ENCODE measurements at places on chromosomes 1 and 21. TPM values are rescaled to one million over a fixed set of nuclear protein-coding genes. Genes with fewer than 3 reads are reported as not detected.

DNA sequence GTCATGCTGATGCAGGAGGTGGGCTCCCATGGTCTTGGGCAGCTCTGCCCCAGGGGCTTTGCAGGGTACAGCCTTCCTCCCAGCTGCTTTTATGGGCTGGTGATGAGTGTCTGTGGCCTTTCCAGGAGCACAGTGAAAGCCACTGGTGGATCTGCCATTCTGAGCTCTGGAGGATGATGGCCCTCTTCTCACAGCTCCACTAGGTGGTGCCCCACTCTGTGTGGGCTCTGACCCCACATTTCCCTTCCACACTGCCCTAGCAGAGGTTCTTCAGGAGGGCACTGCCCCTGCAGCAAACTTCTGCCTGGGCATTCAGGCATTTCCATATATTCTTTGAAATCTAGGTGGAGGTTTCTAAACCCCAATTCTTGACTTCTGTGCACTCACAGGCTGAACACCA, 1188.6 kb downstream of the MRPL39 start:
- no peak for DNase-seq

DNA sequence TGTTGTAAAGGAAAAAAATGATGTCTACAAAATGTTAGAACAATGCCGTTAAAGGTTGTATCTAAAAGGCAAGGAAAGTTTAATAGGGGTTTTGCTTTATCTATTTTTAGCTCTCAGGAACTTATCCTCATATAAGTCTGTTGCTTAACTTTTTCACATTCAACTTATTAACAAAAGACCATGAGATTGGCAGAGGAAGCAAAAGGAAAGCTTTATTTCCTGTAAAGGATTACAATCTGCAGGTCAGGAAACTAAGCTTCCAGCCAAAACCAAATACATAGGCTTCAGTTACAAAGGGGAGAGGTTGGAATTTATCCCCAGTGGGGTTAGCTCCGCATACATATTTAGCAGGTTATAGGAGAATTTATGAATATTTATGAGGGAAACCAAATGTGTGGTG, 58.7 kb upstream of the KIAA1614 start:
- DNase-seq, result no peak

GRCh38 chr1:178509414-178510007, 3.4 kb upstream of the TEX35 start:
- no peak for DNase-seq

DNA sequence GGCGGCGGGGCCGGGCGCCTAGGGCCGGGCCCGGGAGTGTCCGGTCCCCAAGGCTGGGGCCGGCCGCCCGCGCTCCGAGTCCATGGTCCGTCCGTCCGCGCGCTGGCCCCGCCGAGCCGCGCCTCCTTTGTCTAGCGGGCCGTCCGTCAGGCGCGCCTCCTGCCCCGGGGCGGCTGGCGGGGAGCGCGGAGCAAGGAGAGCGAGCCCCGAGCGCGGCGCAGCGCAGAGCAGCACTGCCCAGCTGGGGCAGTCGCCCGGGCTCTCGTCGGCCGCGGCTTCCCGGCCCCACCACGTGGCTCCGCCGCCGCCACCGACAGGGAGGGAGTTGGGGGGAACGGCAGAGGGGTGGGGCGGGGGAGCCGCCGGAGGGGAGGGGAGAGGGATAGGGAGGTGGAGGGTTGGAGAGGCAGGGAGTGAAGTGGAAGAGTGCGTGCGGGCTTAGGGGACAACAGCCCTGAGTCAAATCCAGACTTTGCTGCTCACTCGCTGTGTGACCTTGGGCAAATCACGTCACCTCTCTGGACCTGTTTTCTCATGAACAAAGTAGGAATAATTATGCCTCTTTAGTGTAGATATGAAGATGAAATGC, at the start of gene NKAIN1:
Gene NKAIN1 (minus strand): TSS at position 235 of the 589 bp plus-strand sequence. CDS start 340 bp downstream, outside the sequence.
- DNase-seq, result no peak

GRCh38 chr1:111302374-111302773, 11.7 kb downstream of the CHIA start:
- no peak for DNase-seq

DNA sequence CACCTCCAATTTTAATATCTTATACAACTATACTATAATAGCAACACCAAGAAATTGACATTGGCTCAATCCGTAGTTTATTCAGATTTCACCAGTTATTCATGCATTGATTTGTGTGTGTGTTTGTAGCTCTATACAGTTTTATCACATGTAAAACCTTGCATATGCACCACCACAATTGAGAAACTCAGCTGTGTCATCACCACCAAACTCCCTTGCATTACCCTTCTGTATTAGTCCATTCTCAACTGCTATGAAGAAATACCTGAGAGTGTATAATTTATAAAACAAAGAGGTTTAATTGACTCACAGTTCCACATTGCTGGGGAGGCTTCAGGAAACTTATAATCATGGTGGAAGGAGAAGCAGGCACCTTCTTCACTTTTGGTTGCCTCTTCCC, 162.1 kb downstream of the PATJ start:
- DNase-seq, result no peak

- no peak for DNase-seq
Measured at GRCh38 chr1:248114890-248115289, 19.9 kb downstream of the OR2L13 start.

DNA sequence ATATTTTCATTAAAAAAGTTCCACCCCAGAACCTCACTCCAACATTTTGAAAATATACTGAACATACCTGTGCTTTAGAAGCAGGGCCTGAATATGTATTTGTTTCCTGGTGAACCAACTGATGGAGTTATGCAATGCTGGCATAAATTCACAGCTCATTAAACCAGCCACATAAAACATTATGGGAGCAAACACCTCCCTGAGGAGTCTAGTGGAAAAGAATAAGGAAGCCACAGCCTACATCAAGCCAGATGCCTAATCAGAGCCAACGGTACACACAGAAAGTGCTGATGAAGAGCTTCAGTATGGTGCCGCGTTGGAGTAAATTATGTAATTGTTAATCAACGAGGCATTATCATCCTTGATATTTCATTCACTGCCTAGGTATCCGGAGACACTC, 199.5 kb downstream of the AJAP1 start:
- DNase-seq, result no peak

GRCh38 chr1:237032029-237032428, 10.0 kb upstream of the RYR2 start:
- DNase-seq, result no peak

- DNase-seq, result no peak
Measured at GRCh38 chr1:187631984-187632383, 803.2 kb downstream of the PLA2G4A start.

DNA sequence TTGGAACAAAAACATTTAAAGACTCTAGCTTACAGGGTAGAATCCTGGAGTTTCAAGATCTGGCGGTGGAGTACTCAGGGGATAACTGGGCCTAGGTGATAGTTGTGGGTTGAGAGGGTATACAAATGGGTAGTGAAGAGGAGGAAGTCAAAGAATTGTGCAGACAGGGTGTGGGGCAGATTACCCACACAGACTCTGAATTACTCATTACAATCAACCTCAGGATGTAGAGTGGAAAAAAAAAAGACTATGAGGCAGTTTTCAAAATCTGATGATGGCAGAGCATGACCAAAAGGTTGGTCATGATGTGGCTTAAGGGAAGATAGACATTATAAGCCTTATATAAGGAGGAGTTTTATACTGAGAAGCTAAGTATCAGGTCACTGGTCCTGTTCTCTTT, 44.1 kb upstream of the GLIS1 start:
- DNase-seq, result no peak

GRCh38 chr21:39004634-39005501, 178.4 kb downstream of the PSMG1 start:
- no peak for DNase-seq

DNA sequence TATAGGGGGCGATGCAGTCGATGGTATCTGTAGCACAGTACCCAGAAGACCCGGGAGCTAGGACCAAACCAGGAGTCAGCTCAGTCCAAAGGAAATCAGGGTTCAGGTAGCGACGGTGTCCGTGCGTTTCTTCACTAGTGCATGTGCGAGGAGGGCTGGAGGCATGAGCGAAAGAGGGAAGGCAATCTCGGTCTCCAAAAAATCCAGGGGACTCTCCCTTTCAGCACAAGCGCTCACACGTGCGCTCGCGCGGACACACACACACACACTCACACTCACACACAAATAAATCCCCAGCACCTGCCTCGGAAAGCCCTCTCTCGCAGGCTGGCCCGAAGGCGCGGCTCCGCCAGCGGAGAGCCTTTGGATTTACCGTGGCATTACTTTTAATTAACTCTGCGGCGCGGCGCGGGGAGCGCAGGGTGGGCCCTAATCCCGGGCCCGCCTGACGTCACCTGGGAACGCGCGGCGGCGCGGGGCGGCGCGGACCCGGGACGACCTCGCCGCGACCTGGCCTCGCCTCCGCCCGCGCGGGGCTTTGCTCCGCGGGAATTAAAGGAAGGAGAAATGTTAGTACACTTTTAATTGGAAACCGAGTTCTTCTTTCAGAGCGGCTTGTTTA, 121.2 kb downstream of the LMX1A start:
- DNase-seq, result no peak

GRCh38 chr1:221416723-221417122, 325.2 kb downstream of the DUSP10 start:
- DNase-seq, result no peak

- no peak for DNase-seq
Measured at GRCh38 chr1:85478366-85478765, 13.4 kb upstream of the DDAH1 start.

- DNase-seq, result no peak
Measured at GRCh38 chr1:58548371-58548770, 1.8 kb upstream of the OMA1 start.

DNA sequence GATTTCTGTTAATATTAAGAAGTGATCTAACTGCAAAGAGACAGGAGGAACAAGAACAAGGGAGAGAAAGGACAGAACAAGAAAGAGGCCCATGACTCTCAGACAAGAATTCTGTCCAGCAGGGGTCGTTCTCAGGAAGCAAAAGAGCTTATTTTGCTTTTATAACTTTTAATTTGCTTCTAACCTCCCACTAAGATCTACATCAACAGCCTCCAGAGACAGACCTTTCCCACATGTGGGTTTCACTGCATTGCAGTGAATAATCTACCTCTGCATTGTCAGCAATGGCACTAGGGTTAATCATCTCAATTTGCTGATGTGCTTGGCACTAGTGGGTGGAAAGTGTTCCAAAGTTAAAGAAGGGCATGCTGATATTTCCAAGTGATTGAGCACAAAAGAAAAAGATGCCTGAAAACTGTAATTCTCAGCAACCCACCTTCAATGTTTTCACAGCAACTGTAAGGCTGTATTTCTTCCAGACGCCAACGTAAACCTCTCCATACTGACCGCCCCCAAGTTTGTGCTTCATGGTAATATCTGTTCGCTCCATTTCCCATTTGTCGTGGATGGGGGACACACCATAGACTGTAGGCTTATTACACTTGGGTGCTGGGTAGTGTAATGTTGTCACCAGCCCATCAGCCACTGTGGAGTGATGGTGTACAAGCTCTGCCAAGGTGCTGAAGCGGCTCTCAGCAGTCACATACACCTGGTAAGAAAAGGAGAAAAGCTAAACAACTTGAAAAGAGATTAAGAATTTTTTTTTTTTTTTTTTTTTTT, 39.5 kb downstream of the TOR3A start:
- DNase-seq, result no peak

- DNase-seq, result no peak
Measured at GRCh38 chr1:11839727-11840705, 7.6 kb downstream of the NPPA start.

GRCh38 chr1:204357551-204358490, 1.9 kb downstream of the PLEKHA6 start:
- no peak for DNase-seq

- no peak for DNase-seq
Measured at GRCh38 chr1:40796939-40797667, 13.5 kb downstream of the KCNQ4 start.

- DNase-seq, result no peak
Measured at GRCh38 chr1:238499021-238499420, 608.3 kb upstream of the ZP4 start.

GRCh38 chr1:39818482-39818881, 29.8 kb upstream of the BMP8B start:
- DNase-seq, result no peak

GRCh38 chr1:34267326-34267725, 90.6 kb downstream of the C1orf94 start:
- no peak for DNase-seq

GRCh38 chr1:39434797-39435395, 56.5 kb upstream of the BMP8A start:
- no peak for DNase-seq

The C1orf141 gene
- not detected for total RNA-seq

The AIRE gene
- not detected for total RNA-seq

The L1TD1 gene
- total RNA-seq, result not detected

The BCL10 gene
- total RNA-seq, result 27.1 TPM

The PPM1J gene
- total RNA-seq, result not detected

The RAB42 gene
- total RNA-seq, result 0.47 TPM

The FBLIM1 gene
- not detected for total RNA-seq

Measured in CD8-positive, alpha-beta memory T cell (primary cell).